ENCODE measurements at places on chromosomes 3 and 15.

- no peak for DNase-seq
Observed at GRCh38 chr3:119350114-119350513, 55.9 kb downstream of the ARHGAP31 start.

GRCh38 chr3:73835945-73836344 is 211.2 kb upstream of the PDZRN3 start:
- DNase-seq = no peak

- peak; percentile 44 for DNase-seq
Observed at GRCh38 chr3:40309925-40310695, 603 bp downstream of the EIF1B start.

DNA sequence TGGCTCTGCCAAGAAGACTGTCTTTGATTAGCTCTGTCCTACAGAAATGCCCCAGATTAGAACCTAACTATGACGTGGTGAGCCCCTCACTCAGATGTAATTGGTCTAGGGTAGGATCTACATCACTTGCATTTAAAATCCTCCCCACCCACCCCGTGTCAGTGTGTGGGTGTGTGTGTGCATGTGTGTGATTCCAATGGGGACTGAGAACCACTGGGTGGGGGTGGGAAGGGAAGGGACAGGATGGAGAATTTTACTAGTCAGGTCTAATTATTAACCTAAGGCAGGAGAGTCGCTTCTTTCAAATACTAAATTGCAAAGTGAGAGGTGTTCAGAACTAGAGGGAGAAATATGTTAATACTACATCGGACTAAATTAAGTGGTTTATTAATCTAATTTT is 91.7 kb downstream of the TBL1XR1 start:
- DNase-seq = no peak

DNA sequence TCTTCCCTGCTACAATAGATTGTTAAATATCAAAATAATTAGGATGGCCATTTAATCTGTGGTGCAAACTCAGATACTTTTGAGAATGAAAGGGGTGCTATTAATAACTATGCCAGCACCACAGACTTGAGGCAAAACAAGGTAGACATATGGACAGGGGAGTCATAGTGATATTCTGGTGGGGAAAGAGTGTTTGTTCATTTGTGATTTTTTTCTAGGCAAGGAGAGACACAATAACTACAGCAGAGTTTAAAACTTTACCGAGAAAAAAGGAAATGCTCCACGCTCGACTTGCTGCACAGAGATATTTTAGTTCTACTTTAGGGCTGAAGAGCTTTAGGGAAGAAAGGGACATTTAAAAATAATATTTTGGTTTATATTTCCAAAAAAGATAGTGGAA is 611.2 kb upstream of the GRM7 start:
- DNase-seq = no peak

DNA sequence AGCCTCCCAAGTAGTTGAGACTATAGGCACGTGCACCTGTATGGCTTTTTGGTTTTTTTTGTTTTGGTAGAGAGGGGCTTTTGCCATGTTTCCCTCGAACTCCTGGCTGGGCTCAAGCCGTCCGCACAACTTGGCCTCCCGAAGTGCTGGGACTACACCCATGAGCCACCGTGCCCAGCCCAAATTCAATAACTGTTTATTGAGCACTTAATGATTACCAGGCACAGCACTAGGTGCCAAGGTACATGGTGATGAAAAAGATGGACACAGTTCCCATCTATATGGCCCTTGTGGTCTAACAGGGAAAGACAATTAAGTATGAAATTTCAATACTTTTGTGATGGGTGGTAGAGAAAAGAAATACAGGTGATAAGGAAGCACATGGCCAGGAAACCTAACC is 35.8 kb upstream of the ZNF148 start:
- DNase-seq = no peak

- no peak for DNase-seq
Observed at GRCh38 chr15:42065468-42065867, 28.9 kb downstream of the PLA2G4D start.

- no peak for DNase-seq
Observed at GRCh38 chr3:134330883-134331810, 43.1 kb downstream of the AMOTL2 start.

- no peak for DNase-seq
Observed at GRCh38 chr3:195208183-195208582, 62.8 kb downstream of the XXYLT1 start.

GRCh38 chr15:55819397-55820034 is 76.6 kb upstream of the PRTG start:
- DNase-seq = no peak

DNA sequence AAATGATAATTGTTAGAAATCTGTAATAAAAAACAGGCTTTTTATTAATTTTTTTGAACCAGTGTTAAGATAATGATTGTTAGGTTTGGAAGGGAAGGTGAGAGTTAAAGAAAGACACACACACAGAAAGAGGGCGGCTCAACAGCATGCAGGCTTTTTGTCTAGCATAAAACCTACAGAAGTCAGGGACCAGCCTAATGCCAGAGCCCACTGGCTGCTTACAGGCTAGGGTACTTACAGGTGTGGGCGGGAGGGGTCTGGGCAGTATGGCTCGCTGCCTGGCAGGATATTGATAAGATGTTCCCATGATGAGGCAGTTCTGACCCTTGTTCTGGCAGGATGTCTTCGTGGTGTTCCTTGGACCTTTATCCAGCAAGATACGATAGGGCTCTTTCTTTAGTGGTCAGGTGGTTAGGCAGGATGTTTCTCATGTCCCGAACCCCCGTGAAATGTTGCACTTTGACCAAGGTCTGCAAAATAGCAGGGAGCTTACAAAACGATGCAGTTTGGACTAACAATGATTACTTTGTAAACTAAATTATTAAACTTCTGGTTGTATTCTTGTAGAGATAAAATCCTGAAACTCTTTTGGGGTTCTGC is 84.7 kb downstream of the DCUN1D1 start:
- no peak for DNase-seq

DNA sequence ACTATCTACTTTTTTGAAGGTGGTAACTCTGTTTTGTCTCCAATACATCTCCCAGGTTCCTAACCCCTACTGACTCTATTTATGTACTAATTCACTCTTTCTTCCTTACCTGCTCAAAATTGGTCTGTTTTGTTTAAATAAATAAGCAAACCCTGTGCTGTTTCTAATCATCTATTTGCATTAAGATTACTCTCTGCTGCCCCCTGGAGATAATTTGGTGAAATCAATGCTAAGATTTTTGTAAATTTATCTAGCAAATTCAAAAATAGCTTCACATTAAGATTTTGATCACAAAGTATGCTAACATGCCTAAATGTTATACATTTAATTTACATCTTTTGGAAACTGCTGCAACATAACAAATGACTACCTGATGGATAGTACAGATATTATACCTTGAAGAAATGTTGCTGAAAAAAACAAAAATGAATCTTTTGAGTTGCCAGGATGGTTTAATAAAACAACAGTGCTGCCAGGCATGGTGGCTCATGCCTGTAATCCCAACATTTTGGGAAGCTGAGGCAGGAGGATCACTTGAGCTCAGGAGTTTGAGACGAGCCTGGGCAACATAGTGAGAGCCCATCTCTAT is 4.4 kb upstream of the CD200R1 start:
- peak; percentile 72 for DNase-seq

DNA sequence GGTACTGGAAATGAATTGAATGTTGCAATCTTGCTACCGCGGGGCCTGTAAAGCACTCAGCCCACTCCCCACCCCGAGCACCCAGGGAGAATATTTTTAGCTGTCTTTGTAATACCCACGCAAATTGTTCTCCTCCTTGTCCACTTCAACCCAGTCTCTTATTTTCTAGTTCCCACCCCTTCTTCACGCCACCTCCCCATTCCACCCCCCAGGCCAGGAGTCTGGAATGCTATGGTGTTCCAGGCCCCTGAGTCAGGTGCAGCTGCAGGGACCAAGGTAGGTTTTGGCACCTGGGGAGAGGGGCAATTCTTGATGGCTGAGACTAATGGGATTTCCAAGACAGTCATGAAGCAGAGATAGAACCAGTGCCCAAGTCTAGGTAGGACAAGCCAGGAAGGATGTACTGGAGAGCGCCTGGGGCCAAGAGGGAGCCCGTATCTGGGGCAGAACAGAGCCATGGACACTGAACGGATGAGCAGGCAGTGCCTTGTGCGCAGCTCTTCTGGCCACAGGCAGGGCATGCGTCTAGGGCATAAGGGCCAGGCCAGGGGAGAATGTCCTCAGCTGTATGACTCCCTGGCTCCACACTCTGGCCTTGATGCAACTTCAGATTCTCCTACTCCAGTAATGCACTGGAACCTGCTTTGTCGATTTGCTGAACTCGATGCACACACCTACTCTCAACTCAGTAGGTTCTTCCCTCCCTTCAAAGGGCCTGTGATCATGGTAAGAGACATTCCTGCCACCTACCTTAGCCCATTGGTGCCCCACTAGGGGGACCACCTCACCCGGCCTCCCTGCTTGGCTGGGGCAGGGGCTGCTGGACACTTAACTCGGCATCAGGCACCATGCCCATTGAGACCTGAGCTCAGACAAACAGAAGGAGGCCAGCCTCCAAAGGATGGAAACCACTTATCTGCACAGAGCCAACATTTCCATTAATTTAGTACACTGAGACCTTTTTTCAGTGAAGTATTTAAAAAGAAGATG is 34.6 kb upstream of the MAGEF1 start:
- no peak for DNase-seq

GRCh38 chr3:106299300-106300098 is 430.7 kb upstream of the CBLB start:
- DNase-seq = peak; percentile 5
